ENCODE measurements at places on chromosomes 4 and X.

DNA sequence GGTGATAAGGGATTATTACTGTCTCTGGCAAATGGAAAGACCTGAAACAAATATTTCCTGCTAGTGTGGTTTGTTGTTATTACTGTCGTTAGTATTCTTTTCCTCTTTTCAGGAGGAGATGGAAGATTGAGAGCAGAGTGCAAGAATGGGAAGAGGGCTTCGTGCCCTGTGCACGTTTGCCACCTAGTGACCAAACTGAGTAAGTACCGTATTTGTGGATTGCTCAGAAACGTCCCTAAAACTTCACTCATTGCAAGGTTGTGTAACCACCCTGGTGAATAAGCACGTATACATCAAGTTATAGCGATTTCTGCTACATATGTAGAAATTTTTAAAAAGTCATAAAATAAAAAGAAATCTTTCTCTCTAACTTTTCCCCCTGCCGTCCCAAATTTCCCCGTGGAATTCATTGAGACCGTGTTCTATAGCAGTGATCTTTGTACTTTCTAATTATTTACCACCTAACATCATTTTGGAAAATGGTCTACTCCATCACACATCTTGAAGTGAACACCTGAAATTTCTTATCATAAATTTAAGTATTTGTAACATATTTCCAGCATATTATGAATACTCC, 24.3 kb downstream of the LINC00632 start:
- peak; percentile 46 for DNase-seq

- no peak for DNase-seq
Measured at GRCh38 chr4:78092850-78093249, 35.7 kb downstream of the FRAS1 start.

DNA sequence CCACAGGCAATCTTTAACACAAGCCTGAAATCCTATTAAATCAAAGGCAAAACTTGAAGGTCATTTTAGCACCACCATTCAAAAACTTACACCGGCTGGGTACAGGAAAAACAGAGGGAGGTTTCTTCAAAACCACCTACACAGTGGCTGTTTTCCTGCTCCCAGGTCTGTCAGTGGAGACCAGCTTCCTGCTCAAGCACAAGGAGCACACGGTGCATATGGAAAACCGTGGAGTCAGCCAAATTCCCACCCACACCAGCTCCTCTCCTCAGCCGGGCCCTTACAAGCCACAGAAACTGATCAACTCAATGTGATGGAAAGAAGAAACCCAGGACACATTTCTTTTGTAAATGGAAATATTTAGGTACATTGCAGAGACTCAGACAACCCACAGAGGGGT, 14.3 kb upstream of the FAM241A start:
- no peak for DNase-seq

GRCh38 chr4:7549866-7550265, 115.1 kb upstream of the PSAPL1 start:
- DNase-seq = no peak

- no peak for DNase-seq
Measured at GRCh38 chr4:39933671-39934590, 43.8 kb downstream of the PDS5A start.

DNA sequence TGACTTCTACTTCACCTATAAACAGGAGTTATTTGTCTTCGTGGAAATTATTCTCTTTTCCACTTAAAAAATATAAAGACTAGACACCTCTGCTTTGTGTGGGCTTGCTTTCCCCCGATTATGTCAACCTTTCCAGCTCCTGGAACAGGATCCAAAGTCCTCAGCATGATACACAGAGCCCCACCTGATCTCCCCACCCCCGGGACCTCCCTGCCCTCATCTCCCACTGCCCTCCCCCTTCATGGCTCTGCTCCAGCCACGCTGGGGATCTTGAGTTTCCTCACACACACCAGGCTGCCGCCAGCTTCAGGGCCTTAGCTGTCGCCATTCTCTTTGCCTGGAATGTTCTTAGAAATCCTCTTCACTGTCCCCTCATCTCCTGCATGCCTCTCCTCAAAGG, 55.3 kb downstream of the MBNL3 start:
- DNase-seq = no peak

- DNase-seq = no peak
Measured at GRCh38 chr4:176767183-176767582, 25.5 kb downstream of the VEGFC start.

DNA sequence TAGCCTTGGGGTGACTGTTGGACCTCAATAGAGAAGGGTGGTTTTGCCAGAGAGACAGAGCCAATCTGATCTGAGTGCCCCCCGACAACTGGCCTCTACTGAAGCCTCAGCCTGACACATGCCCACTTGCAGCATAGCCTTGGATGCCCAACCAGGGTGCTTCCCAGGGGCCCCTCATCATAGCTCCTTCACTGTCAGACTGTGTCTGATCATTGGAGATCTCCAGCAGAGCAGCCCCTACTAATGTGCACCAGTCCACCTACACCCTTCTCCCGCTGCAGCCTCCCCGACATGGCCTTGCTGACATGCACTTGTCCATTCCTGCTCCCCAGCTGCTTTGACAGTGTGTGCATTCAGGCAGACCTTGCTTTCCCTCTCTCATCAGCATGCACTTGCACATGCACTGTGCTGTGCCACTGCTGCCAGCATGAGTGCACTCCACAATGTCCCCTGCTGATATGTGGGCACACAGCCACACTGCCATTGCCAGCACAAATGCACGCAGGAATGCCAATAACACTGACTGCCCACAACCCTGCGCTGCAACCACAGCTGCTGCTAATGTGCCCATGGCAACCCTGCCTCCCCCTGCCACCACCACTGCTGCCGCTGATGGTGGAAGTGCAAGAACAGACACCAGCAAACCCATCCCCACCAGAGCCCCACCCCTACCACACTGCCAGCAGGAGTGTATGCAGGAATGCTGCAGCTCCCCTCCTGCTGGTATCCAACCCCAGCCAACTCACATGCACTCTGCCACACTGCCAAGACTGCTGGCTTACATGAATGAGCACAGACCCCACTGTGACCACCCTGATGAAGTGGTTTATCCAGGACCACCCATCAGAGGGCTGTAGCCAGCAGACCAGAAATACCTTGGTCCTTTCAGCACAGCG, 68.1 kb upstream of the ZMAT1 start:
- DNase-seq = no peak

- DNase-seq = no peak
Measured at GRCh38 chrX:154751669-154752271, 893 bp upstream of the GAB3 start.

GRCh38 chr4:152103181-152103901, 342.5 kb upstream of the GATB start:
- DNase-seq = no peak

DNA sequence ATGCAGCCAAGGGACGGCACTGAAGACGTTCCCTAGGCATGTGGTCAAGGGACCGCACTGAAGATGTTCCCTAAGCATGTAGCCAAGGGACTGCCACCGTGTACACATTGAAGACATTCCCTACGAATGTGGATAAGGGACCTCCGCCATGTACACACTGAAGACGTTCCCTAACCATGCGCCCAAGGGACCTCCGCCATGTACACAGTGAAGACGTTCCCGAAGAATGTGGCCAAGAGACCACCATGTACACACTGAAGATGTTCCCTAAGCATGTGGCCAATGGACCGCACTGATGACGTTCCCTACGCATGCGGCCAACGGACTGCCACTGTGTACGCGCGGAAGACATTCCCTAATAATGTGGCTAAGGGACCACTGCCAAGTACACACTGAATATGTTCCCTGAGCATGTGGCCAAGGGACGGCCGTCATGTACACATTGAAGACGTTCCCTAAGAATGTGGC, 48.4 kb downstream of the DHRSX start:
- DNase-seq = no peak

GRCh38 chr4:82578935-82579334, 17.1 kb upstream of the TMEM150C start:
- no peak for DNase-seq

DNA sequence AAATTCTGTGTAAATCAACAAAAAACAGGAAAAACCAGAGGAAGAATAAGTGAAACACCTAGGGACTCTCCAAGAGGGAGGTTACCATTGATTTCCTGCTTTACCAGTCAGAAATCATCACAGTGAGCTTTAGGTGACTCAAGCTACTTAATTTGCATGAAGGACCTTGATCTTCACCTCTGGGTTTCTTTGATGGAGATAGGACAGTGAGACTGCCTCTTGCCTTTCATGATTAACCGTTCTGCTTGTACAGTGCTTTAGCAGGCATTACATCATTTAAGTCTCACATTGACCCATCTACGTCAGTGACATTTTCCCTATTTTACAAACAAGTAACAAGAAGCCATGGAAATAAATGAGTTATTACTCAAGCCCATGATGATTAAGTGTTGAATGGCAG, 3.4 kb upstream of the GK start:
- DNase-seq = peak; percentile 22

DNA sequence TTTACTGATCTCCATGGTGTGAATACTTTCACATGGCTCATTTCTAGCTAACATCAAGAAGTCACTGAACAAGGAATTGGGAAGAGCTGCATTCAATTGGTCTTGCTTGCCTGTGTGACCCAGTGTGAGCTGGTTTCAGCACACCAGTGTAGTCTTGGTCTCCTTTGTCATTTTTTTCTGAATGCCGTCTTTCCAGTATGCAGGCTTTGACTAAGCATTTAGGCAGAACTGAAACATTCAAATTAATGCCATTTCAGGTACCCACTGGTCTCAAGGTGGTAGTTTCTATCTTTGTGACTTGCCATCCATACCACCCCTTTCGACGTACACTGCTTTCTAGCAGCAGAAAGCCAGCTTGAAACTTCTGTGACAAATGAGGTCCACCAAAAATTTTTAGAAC, 550.5 kb upstream of the BOD1L1 start:
- DNase-seq = peak; percentile 88

GRCh38 chrX:128543114-128543513, 490.9 kb upstream of the ACTRT1 start:
- DNase-seq = no peak

DNA sequence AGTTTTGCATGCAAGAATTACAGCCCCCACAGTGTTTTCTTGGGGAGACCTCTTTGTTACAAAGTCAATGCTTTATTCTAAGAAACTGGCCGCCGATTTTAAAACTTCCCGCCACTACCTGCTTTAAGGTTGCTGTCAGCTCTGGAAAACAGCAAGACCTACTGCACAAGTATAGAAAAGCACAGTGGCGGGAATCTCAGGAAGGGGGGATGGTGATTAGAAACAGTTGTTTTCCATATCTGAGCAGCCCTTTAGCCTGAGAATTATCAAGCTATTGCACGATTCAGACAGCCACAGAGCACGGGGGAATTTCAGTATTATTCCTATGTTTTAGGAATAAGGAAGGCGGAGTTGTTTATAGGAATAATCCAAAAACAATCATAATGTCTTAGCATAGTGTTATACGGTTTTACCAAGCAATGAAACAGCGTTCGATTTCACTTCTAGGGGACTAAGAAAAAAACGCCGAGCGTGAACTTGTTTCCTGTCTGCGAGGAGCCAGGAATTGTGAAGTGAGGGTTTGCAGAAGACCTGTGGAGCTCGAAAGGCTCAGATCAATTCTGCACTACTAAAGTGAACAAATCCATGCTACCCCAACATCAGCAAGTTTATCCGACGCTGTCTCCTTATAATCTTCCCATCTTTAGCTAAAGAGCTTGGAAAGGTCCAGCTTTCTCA, 81.3 kb downstream of the HMGN5 start:
- DNase-seq = peak; percentile 12

- DNase-seq = no peak
Measured at GRCh38 chrX:31708116-31708515, 636.3 kb upstream of the FTHL17 start.

GRCh38 chrX:46330981-46331380, 214.2 kb downstream of the ZNF674 start:
- DNase-seq = no peak

- DNase-seq = no peak
Measured at GRCh38 chr4:106753426-106753825, 282.7 kb downstream of the DKK2 start.

DNA sequence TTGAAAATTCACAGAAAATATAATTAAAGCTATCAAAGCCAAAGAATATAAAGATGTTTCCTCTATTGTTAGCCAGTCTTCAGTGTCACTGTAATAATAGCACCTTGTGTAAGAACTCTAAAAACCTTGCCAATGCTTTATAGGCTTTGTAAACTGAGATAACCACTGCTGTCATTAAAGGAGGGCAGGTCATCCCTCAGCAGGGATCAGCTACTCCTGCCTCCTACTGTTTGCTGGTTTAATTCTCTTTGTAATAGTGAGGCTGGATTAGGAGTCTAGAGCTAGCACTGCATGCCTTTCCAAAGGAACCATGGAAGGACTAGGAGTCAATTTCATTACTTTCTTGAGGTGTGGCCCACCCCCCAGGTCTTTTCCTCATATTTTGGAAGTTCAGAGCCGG, 46.2 kb downstream of the FHIP1A start:
- DNase-seq = no peak

GRCh38 chr4:52051213-52051614, at the start of gene SPATA18:
SPATA18 (plus strand) TSS chr4:52051304; CDS start chr4:52051705, 401 bp downstream.
- DNase-seq = no peak

DNA sequence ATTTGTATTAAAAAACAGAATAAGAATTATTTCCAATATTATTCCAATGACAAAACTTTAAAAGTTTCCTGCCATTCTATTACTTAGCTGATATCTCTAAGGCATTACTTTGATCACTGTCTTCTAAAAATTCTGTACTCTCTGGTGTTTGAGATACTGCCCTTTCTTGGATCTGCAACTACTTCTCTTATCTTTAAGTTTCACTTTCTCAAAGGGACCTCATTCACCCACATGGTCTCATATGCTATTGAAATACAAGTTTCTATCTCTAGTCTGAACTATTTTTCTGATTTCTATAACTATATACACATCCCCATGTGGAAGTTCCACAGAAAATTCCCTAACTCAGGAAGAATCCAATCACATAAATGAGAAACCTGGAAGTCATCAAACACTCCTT, 22.2 kb downstream of the TMPRSS11E start:
- peak; percentile 66 for DNase-seq

DNA sequence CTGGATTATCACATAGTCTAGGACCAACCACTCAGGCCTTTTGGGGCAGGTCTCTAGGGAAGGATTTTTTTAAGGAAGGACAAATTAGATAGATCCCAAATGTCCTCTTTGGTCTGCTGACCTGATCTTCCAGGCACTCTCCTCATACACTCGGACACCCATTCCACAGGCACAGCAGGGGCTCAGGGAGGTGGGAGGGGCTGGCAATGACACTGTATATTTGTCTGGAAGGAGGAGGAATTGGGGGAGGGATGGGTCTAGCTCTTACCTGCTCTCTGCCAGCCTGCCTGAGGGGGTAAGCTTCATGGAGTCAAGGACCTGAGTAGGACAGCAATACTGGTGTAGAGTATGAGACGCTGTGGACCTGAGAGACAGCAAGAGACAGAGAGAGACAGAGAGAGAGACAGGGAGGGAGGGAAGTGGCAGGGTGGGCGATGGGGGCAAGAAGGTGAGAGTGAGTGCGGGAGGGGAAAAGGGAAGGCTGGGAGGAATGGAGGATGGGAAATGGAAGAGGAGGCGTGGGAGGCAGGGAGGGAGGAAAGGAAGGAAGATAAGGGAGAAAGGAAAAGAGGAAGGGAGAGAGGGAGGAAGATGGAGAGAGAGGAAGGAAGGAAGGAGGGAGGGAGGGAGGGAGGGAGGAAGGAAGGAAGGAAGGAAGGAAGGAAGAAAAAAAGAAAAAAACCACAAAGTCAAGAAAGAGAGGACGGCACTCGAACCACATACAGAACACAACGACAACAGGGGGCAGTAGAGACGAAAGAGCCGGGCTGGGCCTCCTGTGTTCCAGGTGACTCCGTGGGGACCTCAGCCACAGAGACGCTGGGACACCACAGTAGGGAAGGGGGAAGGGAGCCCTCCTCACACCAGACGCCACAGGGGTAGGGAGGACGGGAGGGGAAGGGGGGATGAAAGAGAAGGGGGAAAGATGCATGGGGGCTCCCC, 1.8 kb downstream of the IQSEC2 start:
- no peak for DNase-seq
